Foreskin fibroblast (primary cell): ENCODE measurements at places on chromosomes 12 and 14.
A peak's percentile ranks its signal among the peaks of the same experiment; 100 is the strongest.

DNA sequence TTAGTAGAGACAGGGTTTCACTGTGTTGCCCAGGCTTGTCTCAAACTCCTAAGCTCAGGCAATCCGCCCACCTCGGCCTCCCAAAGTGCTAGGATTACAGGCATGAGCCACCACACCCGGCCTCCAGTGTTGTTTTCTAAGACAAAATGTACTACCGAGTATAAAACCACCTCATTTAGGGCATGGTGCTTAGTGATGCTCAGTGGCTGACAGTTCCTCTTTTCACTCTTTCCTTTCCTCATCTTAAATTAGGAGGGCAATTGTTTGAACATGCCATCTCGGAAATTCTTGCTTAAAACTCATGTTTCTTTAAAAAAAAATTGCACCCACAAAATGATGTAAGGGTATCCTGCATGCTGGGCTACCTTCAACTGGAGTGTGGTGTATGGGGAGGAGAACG, 89.0 kb downstream of the RFX4 start:
- no peak for DNase-seq

- DNase-seq = peak; percentile 98
These were observed at the start of gene TSPAN31 for GRCh38 chr12:57744777-57745484. Gene TSPAN31 (plus strand): TSS chr12:57745039. CDS start chr12:57745155, 116 bp downstream.

DNA sequence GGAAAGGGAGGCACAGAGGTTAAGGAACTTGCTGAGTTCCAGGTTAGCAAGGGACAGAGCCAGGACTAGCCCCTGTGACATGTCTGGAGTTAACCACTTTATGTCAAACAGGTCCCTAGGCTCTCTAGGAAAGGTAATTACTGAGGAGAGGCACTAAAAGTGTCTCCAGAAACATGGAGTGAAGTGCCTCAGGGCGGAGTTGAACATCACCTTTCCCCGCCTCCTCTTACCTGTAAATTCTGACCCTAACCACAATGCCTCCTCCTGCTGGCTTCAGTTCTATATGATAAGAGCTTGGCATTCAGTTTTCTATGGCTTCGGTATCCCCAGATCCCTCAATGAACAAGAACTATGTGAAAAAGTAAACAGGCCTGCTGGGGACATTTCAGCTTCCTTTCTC, 18.1 kb downstream of the RPH3A start:
- DNase-seq = no peak

GRCh38 chr12:12482150-12482761, 80.4 kb downstream of the DUSP16 start:
- no peak for DNase-seq

DNA sequence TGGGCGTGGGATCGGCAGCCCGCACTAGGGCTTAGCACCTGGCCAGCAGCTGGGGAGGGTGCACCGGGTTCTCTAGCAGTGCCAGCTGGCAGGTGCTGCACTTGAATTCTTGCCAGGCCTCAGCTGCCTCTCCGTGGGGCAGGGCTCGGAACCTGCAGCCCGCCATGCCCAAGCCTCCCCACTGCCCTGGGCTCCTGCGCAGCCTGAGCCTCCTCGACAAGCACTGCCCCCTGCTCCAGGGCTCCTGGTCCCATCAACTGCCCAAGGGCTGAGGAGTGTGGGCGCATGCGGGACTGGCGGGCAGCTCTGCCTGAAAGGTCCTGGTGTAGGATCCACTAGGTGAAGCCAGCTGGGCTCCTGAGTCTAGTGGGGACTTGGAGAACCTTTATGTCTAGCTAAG, 30.6 kb upstream of the SDR39U1 start:
- no peak for DNase-seq

GRCh38 chr14:60647837-60648248, 1.4 kb downstream of the SIX1 start:
- no peak for DNase-seq

- DNase-seq = peak; percentile 3
These were observed 56.4 kb upstream of the FBXO33 start for GRCh38 chr14:39488600-39488999.

DNA sequence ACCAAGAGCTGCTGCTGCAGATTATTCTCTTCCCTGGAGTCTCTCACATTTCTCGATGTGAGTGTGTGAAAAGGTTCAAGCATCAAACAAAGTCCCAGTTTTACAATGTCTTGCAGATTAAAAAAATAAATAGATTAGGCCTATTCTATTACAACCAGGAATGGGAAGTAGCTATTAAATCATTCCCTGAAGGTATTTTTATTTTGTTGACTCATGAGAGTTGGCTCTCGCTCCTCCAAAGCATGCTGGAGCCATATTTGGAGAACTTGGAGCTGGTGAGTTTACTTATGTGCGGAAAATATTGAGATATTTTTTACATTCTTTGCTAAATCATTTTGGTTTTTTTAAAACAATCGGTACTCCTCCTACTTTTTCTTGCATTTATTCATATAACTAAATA, 572.3 kb downstream of the ETNK1 start:
- DNase-seq = no peak

GRCh38 chr12:107684029-107684795, 1.4 kb upstream of the PWP1 start:
- DNase-seq = peak; percentile 65

- no peak for DNase-seq
These were observed 49.2 kb downstream of the SH2B3 start for GRCh38 chr12:111454716-111455447.

DNA sequence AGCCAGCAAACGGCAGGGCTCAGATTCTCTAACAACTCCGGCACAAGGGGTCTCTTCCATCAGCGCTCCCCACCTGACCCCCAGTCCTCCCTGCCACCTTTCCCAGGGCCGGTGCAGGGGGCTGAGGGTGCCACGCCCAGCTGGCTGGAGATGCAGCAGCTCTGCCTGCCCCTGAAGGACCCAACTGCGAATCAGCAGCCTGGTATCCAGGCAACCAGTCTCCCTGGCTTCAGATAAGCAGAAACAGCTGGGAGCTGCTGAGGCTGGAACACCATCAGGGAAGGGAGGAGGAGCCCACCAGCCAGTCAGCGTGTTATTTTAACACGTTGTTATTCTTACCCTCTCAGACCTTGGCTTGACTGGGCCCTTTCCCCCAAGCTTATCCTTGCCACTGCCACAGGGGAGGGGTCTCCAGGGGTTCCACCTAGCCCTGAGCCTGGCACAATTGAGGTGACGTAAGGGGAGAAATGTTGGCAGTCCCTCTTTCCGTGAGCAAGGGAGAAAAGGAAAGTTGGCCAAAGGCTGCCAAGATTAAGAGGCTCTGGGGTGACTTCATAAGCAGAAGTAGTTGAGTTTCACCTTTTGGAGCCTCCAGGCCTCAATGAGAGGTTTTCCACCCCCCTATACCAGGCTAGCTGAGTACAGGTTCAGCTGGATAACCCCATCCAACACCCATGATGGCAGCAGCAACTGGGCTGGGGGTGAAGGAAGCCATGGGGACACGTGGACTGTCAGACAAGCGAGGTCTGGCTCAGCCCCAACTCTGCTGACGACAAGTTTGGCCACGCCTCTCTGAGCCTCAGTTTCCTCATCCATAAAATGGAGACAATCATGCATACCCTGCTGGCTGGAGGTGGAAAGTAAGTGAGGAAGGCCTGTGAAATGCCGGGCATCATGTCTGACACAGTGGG, 91.1 kb downstream of the IRF2BPL start:
- peak; percentile 95 for DNase-seq

DNA sequence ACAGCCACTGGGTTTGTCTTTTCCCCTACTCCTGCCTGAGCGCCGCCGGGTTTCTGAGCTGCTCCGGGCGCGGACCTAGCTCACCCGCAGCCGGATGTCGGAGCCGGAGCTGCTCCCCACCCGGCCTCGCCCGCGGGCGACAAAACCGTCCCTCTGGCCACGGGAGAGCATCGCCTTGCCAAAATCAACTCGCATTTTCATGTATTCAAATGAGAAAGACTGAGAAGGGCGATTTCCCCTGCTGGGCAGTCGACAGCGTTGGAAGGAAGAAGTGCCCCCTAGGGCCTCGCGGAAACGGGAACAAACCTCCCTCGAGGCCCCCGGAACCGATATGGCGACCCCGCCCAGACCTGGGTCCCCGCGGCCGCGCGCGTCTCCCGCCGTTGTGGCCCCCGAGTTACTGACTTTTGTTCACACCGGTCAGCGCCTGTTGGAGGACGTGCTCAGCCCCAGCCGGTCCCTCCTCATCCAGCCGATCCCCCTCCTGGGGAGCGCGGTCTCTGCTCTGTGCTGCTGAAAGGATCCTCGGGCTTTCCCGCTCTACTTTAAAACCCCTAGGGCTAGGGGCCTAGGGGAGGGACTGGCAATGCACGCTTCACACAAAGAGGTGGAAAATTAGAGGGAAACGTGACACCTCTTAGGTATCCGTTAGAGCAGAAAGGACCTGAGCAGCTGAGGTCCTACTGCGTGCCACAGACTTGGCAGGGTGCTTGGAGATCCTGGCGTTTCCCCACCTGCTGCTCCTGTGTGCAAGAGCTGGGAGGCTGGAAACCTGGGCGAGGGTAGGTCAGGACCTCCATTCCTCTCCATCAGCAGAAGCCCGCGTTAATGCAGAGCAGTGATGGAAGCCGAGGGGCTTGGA, 4.3 kb downstream of the TTC6 start:
- DNase-seq = no peak
